ENCODE measurements at places on chromosomes 3 and 15.

DNA sequence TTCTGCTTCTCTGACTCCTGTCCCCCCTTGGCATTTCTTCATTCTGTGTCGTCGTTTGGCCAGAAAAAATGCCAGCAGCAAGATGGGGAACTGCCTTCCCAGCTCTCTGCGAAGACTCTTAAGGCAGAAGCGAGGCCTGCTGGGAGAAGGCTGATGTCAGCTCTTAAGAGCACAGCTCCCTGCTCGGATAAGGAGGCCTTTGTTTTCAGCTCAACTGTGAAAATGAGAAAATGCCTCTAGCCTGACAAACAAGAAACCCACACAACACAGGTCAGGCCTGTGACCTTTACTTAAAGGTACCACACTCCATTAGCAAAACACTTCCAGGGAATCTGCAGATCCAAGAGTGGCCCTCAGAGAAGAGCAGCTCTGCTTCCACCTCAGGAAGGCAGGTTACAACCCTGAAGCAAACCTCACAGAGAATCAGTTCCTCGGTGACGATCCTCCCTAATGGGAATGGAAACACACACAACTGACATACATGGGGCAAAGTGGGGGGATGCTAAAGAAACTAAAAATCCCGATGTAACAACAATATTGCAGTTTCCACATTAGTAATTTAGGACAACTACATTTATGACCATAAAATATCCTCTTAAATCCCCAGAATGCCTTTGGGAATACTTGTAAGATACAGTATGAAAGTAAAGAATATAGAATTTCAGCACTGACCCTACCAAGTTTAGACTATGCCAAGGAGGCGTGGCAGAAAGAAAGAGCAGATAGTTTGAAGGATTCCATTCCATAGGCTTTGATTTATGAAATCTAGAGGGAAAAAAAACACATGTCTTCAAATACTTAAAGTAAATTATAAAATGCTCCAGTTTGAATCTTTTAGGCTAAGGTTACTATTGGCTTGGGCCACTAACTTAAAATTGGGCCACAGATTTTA lies 52.1 kb downstream of the VGLL4 start:
- no peak for DNase-seq

DNA sequence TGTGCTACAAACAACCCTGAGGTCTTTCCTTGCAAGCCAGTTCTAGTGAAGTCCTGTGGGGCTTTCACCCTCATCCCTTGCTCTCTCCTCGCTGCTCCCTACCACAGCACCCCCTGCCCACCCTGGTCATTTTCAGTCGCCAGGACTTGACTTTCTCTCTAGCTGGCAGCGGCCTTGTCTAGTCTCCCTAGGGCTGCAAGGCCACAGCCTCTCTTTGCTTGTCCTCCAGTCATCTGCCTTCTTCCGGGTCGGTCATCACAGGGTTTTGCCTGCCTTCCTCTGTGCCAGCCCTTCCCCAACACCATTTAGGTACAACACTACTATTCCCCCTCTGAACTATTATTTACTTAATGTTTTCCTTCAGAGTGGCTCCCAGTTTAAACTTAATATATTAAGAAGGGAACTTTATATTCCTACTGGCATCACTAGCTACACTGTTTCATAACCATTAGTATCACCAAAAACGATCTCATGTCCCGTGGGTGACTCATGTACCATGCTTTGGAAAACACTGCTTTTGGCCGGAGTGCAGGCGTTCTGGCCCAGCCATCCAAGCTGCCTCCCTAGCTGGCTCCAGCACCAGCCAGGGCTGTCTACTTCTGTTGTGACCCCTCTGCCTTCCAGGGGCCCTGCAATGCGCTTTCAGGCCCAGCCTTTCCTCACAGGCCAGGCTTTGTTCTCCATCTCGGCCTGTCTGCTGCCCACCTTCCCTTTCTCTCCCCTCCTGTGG lies 21.4 kb downstream of the FAH start:
- no peak for DNase-seq

DNA sequence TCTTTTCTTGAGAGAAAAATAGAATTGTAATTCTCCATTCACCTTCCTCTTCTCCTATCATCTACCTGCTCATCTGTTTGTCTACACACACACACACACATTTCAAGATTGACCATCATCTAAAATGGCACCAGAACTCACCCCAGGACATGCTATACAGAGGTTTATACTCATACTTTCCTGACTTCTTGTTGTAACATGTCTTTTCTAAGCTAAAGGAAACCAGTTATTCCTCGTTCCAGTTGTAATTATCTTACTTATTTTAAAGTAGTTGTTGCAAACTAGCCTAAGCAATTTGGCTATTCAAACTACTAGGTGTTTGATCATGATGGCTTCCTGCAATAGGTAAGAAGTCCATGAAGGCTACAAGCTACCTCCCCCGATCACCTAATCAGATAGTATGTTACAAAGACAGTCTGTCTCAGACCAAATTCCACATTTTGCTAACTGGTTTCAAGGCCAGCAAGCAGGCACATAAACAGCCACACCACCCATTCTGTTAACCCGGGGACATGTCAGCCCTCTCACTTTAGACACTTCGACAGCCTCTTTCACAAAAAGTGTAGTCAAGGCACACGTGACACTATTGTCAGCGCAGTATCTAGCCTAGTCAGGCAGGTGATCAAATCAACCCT lies 189.7 kb downstream of the SHQ1 start:
- no peak for DNase-seq

- DNase-seq, result no peak
These were observed 11.3 kb downstream of the EXOSC7 start for GRCh38 chr3:44987332-44987731.

GRCh38 chr3:182238126-182238525 lies 526.4 kb downstream of the SOX2 start:
- no peak for DNase-seq

DNA sequence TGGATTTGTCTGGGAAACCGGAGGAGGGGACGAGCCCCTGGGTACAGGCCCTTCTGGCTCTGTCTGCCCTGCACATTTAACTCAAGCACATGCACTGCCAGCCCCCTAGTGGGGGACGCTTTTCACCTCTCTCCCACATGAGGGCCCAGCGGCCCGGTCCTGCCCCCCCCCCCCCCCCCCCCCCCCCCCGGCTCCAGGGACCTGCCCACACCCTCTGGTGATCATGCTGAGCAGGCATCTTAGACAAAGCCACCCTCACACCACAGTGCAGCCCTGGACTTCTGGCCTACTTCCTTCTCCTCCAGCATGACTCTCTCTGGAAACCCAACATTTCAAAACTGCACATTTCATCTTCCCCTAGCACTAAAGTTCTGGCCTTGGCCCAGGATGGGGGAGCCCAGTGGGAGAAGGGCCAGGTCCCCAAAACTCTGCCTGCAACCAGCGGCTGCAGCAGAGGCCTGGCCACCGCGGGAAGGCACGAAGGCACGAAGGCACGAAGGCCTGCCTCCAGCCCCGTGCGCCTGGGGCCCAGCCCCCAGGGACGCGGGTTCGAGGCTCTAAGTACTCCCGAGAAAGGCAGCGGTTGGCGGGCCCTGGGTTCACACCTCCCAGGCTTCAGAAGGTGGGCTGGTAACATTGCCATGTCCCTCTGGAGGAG lies 14.1 kb downstream of the KLF15 start:
- no peak for DNase-seq

GRCh38 chr3:118262800-118263402 lies 771.7 kb downstream of the IGSF11 start:
- DNase-seq, result no peak

- DNase-seq, result no peak
These were observed 152.9 kb upstream of the TGFBR2 start for GRCh38 chr3:30453360-30454039.

- no peak for DNase-seq
These were observed 142.8 kb downstream of the CHL1 start for GRCh38 chr3:339351-339750.

DNA sequence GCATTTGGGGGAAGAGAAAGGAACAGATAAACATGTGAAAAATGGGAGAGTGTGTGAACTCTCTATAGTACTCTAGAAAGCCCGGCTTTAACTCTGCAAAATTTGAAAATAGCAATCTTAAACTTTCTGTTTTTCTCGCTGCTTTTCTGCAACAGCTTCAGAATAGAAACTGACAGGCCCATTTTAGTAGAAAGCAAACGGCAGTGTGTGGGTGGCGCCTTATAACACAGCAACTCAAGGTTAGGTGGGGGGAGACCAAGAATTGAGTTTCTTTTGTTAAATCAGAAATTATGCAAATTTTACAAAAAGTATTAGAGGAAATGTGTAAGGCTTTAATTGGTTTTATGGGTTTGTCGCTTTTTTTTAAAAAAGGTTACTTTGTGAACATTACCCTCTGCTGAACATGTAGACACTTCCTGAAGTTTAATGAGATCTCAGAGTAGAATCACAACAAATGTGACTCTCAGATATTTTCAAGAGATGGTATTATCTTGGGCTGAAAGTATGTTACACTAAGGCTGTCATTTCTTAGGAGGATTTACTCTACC lies 107.0 kb downstream of the PTPRG start:
- DNase-seq, result no peak

GRCh38 chr3:125349556-125350165 lies 25.5 kb downstream of the ZNF148 start:
- DNase-seq, result no peak

DNA sequence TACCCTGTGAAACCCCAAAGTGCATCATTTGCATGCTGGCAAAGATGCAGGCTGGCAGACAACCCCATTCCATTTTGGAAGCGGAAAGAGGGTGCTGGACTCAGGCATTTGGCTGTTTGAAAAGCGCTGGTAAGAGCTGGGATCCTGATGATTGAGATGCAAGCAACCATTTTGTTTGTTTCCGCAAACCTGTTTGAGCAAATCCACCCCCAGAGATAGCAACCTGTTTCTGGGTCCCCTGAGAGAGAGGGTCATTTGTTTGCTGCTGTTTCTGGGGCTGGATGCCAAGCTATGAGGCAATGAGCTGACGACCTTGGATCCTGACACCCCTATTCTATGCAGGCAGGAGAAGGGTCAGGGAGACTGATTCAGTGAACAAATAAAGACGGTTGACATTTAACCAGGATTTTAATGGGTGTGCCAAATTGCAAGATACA lies 9.8 kb downstream of the SLC6A1 start:
- no peak for DNase-seq

DNA sequence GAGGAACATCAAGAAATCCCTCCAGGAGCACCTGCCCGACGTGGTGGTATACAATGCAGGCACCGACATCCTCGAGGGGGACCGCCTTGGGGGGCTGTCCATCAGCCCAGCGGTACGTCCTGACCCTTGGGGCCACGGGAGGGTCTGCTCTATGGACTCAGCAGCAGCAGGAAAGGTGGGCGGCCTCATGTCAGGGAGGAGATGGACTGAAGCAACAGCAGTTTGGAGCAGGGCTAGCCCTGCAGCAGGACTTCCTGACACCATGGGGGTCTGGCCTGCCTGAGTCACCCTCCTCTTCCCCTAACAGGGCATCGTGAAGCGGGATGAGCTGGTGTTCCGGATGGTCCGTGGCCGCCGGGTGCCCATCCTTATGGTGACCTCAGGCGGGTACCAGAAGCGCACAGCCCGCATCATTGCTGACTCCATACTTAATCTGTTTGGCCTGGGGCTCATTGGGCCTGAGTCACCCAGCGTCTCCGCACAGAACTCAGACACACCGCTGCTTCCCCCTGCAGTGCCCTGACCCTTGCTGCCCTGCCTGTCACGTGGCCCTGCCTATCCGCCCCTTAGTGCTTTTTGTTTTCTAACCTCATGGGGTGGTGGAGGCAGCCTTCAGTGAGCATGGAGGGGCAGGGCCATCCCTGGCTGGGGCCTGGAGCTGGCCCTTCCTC lies 24.2 kb downstream of the HDAC11 start:
- no peak for DNase-seq

DNA sequence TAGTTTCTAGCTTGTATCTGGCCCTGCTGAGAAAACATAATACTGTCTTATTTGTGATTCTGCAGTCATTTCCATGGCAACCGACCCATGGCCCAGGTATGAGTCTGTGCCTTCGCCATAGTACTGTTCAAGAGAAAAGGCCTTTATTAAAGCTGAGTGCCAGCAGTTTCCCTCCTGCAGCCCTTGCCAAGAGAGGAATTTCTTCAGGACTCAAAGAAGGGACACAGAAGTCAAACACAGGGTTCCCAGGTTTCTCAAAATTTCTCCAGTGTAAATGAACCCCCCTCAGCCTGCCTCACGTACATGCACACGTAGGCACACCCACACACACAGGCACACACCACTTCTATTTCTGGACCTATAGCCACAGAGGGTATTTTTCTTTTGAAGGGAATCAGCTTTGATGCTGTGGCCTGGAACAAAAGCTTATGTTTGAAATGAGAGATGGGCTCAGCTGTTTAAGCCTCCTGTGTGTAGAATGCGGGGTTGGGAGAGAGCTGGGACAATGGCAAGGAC lies 269.2 kb downstream of the PDCD6IP start:
- DNase-seq, result no peak

DNA sequence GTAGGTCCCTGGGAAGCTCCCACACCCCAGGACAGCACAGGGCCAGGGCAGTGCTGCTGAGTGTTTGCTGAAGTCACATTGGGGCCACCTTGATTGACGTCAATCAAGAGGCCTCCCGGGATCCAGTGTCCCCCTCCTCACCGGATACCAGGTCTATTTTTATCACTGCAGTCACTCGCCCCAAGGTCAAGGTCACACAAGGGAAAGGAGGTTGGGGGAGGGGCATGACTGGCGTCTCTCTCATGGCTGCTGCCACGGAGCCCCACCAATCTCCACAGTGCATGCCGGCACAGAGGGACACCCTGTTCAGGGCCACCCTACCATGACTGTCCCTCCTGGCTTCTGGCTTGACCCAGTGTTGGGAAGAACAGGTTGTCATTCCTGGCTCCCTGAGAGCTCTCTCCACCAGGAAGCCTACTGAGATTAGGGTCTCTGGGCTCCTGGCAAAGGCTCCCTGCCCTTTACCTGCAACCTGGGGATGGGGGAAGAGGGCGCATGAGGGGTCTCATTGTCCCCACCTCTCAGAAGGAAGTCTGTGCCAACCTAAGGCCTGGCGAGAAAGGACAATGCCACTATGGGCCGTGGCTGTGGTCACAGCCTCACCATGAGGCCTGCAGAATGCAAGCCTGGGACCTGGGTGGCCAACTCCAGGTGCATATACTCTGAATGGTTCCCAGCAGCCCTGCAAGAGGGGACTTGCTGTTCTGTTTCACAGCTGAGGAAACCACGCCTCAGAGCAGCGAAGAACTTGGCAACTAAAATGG lies 1.5 kb downstream of the MYL3 start:
- DNase-seq, result no peak

DNA sequence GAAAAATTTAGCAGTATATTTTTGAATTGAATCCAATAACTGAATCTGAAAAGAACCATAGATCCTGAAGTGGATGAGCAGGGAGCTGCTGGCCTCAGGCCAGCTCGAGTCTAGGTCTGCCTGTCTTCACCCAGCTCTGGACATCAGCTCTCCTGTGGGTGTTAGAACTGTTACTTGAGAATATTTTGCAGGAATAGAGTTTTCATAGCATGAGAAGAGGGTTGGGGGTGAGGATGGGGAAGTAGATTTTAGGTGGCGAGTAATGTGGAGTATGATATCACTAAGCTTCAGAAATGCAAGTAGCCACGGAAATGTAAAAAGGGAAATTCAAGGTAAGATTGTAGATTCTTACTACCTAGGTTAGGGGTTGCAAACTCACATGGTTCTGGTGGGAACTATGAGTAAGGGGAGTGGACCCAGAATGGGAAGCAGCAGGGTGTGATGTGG lies 6.2 kb downstream of the RAB8B start:
- DNase-seq, result no peak

Data from stimulated activated CD4-positive, alpha-beta T cell treated with anti-CD3 and anti-CD28 coated beads, Interleukin-15, amount 100 ng/mL, for 1 hour (primary cell).